NCI-H526 (cell line): ENCODE measurements at places on chromosomes 12 and 14.

- no peak for DNase-seq
Measured at GRCh38 chr14:35861204-35861868, 35.2 kb downstream of the BRMS1L start.

DNA sequence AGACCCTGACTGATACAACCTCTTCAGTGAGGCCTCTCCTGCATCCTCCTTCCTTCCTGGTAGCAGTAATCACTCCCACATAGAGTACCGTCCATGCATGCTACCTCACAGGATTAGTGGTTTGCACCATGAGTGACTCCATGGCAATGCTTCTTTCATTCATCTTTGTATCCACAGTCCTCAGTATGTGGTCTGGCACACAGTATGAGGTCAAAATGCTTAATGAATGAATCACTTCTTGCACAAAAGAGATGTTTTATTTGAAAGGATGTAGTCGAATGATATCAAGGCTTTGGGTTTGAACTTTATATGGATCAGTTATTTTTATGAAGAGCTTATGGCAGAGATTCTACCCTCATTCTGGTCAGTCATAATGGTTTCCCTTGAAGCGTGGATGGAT, 42.2 kb downstream of the KCNA5 start:
- no peak for DNase-seq

DNA sequence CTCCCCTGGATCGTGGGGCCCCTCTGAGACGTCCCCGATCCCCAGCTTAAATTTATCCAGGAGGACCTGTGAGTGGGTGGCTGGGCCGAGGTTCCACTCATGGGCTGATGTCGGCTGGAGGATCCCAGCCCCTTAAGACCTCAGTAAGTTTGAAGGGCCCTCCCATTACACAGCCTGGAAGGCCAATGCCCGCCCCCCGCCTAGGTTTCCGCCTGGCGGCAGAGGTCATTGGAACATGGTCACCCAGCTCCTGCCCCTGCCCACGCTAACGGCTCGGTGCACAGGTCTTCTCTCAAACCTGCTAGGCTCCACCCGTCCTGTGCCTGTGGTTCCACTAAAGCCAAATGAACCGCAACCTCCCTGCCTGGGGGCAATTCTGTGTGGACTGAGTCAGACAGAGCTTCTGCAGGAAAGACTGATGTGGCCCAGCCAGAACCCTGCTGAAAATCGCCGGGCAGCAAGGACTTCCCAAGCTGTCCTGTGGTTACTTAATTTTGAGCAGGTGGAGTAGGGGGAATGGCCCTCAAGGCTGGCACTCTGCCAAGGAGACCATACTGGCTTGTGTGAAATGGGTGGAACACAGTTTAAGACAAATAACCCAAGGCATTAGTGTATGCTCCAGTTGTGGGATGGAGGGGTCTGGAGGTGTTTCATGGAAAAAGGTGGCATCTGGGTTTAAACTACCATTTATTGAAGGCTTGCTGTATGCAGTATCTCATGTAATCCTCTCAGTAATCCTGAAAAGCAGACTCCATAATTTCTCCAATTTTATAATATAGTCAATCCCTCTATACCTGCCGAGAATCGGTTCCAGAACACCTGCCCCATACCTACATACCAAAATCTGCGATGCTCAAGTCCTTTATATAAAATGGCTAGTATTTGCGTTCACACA, 903 bp upstream of the NT5DC3 start:
- DNase-seq = peak; percentile 37

DNA sequence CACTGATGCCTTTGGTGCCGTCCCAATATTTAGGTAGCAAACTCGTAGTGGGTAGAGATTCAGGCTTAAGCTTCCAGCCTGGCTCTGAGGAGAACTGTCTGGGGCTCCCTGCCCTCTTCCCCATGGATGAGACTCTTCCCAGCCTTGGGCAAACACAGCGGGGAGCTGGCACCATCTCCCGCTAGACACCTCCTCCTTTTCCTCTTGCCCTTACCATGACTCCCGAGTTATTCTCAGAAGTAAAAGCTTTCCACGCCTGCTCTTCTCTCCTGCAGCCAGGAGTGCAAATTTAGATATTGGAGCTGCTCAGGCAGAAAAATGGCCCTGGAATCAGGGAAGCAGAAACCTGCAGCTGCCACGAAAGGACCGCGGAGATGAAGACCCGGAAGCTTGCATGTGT, 45.6 kb upstream of the RBM19 start:
- no peak for DNase-seq

- no peak for DNase-seq
Measured at GRCh38 chr12:52895726-52896189, 9.1 kb downstream of the KRT8 start.

DNA sequence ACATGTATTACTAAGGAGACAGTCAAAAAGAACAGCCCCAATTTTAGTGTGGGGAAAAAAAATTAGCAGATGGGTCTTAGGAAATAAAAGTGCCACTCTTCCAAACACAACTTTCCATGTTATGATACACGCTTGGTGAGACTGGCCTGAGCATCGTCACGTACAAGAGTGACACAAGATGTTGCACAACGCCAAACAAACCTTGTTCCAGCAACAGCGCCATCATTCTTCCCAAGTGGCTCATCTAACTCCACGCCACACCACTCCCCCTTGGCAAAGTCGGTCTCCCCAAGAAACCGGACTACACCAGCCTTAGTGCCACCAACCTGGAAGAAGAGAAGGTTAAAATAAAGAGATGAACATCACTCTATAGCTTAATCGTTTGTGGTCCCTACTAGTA, 58.7 kb downstream of the CLIP1 start:
- no peak for DNase-seq

DNA sequence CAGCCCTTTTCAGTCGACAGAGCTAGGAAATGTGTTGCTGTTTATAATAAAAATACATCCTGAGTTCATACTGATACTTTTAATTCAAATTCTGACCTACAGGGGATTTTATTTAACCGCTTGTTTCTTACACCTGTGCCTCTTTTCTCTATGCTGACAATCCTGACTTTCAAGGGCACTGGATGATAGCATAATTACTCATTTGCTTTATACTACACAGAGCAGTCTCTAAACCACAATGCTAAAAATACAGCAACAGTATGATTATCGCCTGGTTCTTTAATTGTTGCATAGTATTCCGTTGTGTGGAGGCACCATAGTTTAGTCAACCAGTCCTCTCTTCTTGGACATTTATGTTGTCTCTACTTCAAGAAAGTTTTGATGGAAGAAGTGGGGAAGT, 372.9 kb downstream of the DPF3 start:
- no peak for DNase-seq

DNA sequence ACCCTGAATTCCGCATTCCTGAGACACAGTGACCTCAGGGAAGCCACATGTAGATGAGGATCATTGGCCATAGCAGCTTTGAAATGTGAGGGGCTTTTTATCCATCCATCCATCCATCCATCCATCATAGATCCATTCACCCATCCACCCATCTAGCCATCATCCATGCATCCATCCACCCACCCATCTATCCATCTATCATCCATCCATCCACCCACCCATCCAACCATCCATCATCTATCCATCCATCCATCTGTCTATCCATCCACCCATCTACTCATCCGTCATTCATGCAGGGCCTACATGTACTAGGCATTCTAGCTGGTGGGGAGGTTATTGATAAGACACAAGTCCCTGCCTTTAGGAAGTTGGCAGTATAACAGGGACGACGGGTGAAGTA, 27.9 kb upstream of the CEBPE start:
- DNase-seq = no peak

DNA sequence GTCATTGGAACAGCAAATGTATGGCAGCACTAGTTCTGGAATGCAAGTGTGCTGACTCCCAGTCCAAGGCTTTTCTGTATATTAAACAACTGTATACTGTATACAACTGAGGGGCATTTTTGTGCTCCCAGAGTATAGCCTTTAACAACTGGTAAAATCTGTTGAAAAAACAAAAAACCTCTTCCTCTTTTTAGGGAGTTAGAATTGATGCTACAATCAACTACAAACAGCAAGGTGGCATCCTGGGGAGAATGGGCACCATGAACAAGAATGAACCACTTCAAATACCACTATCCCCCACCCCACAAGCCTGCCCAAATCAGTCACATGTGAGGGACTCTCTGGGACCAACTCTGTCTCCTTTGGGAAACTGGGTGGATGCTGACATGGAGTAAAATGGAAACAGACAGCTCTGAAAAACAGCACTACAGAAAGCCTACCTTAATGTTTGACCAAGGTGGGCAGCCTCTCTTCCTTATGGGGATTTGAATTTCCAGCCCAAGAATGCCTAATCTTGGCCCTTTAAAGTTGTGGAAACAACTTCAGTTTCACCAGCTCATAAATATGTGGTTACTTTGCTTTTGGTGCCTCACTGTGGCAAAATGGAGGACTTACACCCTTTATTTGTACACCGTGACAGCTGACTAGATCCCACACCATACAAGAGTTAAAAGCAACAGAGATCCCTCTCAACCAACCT, 7.5 kb downstream of the VTI1B start:
- DNase-seq = peak; percentile 9

GRCh38 chr14:71592361-71592760, 339.9 kb upstream of the RGS6 start:
- DNase-seq = no peak

GRCh38 chr14:57491640-57492039, 2.0 kb downstream of the CCDC198 start:
- DNase-seq = no peak
